ENCODE measurements at places on chromosomes 7 and 10.

- DNase-seq, result no peak
Measured at GRCh38 chr7:77244222-77244934, 44.8 kb upstream of the FGL2 start.

GRCh38 chr10:76647301-76647700 lies 990.3 kb downstream of the KCNMA1 start:
- no peak for DNase-seq

DNA sequence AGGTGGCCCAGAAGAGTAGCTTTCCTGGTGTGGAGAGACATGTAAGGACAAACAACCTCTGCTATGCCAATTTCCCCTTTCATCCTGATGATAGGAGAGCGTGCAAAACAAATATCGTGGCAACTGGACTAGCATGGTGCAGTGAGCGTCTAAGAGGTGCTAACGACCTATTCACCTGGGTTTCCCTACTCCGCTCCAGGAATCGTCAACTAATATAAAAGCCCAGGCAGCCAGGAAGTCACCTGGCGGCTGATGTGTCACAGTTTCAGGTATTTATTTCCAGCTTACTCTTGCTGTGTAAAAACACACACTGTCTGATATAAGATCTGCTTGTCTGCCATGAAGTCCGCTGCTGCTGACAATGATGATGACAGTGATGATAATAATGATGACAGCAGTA lies 56.5 kb upstream of the EFCAB10 start:
- DNase-seq, result no peak

DNA sequence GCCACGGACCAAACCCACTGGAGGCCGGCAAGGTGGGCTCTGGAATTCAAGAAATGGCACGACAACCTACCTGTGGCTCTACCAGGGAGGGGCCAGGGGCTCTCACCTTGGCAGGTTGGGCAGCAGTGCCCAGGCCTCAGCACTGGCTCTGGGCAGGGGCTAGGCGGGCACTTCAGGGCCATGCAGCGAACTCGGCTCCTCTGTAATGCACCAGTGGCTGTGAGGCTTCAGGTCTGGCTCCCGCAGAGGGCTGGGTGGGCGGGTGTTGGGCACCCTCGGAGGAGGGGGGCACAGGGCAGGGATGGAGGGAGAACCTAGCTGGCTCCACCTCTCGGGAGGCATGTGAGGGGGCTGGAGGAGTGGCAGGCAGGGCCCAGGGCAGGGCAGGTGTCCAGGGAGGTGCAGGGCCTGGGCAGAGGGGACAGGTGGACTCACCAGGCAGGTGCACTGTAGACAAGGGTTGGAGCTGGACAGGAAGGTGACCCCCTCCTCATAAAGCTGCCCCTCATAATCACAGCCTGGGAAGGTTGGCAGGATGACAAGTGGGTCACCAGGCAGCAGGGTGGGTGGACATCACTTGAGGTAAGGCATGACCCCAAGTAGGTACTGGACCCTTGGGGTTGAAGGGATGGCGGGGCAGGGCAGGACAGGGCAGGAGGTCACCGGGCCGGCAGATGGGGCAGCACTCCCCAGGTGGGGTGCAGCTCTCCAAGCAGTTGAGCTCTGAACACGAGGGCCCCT lies 6.7 kb downstream of the KCP start:
- no peak for DNase-seq

GRCh38 chr7:155234158-155234492 lies 63.6 kb upstream of the INSIG1 start:
- DNase-seq, result no peak

DNA sequence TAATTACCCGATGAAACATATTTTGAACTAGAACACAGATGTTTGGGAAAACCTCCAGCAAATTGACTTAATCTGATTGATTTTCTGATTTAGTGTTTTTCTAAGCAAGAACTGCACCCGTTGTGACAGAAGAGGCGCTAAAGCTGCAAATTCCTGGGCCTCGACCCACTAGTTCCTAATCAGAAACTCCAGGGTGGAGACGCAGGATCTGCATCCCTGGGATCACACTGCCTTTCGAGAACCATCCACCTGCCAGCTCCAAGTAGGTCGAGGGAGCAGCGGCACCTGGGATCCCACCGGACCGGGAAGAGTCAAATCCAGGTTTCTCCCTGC lies 136.8 kb upstream of the CDCA7L start:
- DNase-seq, result no peak

GRCh38 chr7:140074780-140075179 lies 12.0 kb upstream of the PARP12 start:
- no peak for DNase-seq

GRCh38 chr10:57880446-57881227 lies 387.1 kb downstream of the IPMK start:
- DNase-seq, result no peak

GRCh38 chr7:94655126-94655847 lies 646 bp downstream of the SGCE start:
- no peak for DNase-seq

GRCh38 chr7:101250324-101250723 lies 5.4 kb upstream of the FIS1 start:
- DNase-seq, result no peak

GRCh38 chr7:157400171-157400860 lies 63.5 kb downstream of the DNAJB6 start:
- no peak for DNase-seq

DNA sequence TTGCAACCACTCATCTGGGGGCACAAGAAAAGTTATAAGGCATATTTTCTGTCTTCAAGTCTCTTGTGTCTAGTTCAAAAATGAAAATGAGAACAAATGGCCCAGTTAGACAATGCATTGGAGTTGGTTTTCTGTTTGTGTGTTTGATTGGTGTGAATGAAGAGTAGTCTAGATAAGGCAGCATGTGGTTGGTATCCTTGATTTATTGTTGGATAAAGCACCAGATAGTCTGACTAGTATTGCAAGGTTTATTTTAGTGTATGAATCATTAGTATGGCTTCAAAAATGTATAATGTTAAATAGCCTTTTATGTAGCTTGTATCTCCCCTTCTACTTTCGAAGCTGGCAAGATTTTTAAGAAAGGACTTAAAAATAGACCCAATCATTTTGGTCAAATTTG lies 237.3 kb downstream of the CDK14 start:
- no peak for DNase-seq

DNA sequence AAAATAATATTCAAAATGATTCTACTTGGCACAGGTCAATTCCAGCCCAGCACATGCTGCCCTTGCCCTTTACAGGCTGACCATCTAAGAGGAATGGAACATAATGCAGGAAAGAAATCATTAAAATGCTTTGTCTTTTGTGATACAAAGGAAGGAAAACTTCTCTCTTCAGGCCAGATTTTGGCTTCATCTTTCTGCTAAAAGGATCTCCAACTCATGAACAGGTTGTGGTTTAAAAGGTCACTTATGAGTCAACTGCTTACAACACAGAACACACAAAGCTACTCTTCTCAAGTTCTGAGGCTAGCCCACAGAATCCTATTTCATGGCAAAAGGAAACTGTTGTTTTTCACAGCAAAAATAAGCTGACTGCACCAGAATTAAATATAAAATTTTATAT lies 197.1 kb downstream of the DOCK4 start:
- no peak for DNase-seq

DNA sequence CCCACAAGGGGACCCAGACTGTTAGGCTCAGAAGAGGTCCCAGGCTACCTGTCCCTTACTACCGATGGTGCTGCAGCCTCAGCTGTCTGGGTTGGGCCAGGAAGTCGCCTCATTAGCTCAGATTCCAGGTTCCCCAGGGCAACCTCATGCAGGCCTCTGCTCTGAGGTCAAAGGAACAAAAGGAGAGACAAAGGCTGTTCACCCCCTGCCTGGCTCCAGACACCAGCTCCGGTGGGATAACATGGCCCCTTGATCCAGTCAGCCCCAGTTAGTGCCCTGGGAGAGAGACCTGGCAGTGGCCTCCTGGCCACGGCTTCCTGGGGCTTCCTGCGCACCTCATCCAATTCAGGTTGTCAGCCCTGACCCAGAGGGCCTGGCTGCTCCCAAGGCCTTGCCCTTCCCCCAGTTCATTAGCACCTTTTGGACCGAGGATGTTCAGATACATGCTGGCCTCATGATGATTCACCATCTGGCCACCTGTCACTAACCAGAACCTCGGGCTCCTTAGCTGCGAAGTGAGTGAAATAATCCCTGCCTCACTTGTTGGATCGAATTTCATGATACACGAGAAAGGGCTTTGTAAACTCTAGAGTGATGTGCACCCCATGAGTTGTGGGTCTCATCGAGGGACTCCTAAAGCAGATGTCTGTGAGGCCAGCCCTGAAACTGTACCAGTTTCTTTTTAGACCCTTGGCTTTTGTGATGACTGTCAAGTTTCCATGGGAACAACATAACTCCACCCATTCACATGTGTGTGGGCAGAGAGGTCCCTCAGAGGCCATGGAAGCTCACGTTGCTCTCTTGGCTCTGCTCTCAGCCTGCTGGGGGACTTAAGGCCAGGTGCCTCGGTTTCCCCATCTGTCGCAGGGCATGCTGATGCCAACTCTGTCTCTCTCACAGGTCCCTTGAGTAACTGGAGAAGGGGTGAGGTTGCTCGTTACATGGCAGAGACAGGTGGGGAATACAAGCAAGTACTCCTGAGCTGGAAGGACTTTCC lies 79.5 kb upstream of the PCBD1 start:
- no peak for DNase-seq

DNA sequence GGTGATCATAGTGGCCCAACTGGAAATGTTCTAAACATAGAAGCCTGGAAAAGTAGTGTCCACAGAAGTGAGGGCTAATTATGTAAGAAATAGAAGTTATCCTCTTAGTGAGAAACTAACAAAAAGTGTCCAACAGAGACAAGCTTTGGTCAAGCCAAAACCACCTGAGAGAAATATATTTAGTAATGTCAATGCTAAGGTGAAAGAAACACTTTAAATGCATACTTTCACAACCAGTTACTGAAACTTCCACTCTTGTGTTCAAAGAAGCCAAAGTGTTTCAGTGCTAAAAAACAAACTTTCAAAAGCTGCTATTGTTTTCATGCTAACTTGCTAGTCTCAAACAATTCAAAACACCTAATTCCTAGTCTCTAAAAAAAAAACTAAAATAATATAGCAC lies 18.1 kb downstream of the RAB11FIP2 start:
- no peak for DNase-seq

GRCh38 chr7:83908526-83908925 lies 259.6 kb upstream of the SEMA3E start:
- no peak for DNase-seq

DNA sequence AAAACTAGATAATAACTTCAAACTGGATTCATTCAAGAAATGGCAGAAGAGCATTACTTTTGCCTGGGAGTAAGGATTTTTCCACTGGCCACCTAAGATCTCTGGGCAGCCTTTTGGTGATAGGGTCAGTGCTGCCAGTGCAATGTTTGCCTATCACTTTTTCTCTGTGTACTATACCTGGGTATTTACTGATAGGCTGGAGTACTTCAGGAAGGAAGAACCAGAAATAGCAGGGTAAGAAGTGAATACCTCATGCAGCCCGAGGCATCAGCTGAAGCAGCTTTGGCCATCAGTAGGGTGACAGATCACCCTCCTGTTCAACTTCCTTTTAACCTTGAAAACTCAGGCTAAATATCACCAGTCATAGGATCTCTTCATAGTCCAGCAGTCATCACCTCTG lies 5.5 kb upstream of the PAPSS2 start:
- DNase-seq, result no peak

DNA sequence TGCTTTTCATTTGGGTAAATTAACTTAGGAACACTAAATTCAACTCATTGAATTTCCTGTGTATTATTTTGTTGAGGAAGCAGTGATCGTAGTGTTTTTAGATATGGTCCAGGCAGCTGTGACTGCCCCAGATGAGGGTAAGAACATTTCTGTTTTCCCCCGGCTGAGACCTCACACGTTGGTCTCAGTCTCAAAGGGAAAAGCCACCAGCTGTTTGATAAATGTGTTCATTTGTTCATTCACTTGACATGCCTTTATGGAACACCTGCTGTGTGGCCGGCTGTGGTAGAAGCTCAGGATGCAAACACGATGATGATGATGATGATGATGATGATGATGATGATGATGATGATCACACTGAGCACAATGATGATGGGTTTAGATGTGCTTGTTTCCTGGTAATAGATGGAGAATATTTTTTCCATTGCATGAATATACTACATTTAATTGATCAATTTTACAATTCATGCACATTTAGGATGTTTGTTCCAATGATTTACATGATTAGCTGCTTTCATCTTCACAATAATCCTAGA lies 125.6 kb upstream of the ZNF32 start:
- no peak for DNase-seq

GRCh38 chr7:154649434-154649833 lies 353.5 kb downstream of the PAXIP1 start:
- DNase-seq, result no peak

DNA sequence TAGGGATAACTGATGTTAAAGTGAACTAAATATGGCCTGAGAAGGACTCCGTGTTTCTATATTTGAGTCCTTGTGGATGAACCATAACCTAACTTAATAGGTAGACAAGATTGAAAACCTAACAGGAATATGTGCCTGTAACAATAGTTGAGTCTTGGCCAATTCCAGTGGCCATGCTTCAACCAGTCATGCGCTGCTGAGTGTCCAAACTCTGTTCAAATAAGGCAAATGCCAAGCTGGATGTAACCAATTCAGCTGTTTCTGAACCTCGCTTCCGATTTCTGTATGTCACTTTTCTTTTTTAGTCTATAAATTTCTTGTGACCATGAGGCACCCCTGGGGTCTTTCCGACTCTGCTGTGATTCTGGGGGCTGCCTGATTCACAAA lies 608.2 kb downstream of the GALNT17 start:
- DNase-seq, result no peak

GRCh38 chr10:58512491-58513187 lies at the start of gene BICC1:
Gene BICC1, plus strand, starts transcription at chr10:58512872. Its CDS starts 272 bp downstream, at chr10:58513144.
- no peak for DNase-seq

- no peak for DNase-seq
Measured at GRCh38 chr7:103240806-103241205, 56.4 kb upstream of the PMPCB start.

DNA sequence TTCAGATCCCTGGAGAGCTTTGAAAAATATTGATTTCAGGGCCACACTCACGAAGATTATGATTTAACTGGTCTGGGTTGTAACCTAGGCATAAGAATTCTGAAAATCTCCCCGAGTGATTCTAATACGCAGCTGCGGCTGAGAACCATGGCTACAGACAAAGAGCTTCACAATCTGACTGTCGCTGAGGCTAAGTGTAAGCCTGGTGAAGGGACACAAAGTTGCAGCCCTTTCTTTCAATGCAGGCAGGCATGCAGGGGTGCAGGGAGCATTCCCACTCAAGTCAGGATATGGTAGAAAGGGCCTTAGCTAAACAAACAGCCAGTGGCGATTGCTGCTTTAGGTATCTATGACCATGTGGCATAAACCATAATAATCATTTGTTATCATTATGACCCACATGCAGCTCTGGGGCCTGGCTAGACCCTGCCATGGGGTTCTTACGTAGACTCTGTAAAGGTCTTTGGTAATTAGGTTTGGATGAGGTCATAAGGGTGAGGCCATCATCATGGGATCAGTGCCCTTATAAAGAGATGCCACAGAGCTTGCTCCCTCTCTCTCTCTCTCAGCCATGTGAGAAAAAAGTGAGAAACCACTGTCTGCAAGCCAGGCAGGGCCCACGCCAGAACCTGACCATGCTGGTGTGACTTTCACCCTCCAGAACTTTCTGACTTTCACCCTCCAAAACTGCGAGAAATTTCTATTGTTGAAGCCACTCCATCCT lies 88.4 kb upstream of the LANCL2 start:
- DNase-seq, result no peak

All from activated T-helper 2 cell treated with anti-CD3 and anti-CD28 coated beads, Interferon-gamma antibody, Interleukin-2, Interleukin-4, amounts not matched to agents 10 μg/mL and 5 μg/mL and 100 μg/mL, durations not matched to agents 14 hours and 24 hours and 36 hours (primary cell).